ENCODE measurements at places on chromosomes 1 and 21.

DNA sequence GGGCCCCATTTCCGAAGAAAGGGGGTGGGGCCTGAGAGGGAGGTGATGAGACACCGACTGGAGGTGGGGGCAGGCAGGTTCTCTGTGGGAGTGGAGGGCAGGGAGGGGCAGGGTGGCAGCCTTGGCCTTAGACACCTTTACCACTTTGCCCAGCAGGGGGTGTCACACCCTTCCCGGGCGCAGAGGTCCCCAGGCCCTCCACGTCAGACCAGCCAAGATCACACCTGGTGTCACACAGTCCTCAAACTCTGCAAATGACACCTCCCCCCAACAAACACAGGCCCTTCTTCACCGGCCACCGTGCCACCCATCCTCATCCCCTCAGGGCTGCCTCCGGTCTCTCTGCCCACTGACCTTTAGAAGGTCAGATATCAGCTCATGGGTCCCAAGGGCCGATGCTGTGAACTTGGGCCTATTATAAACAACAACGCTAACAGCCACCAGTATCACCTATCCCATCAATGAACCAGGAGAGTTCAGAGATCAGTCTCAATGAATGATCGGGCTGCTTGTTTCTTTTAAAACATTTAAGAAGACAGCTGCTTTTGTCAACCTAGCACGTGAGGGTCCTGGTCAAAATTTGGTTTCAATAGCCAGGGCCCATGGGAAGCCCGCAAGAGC, 103.9 kb downstream of the CASZ1 start:
- DNase-seq = peak; percentile 87

DNA sequence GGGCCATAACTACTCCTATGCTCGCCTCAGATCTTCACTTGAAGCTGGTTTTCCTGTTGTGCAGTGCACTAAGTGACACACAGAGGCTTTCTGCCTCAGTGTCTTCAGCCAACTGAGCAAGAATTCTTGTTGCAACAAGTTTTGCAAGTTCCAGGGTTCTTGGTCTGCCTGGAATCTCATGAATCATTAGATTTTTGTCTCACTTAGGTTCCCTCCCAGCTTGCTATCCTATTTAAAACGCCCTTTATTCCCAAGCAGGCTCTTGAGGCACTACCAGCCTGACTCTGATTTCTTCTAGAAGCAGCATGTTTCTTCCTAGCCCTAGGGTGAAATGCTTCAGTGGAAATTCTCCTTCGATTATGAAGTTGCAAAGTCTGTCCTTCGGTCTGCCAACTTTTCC, 158.8 kb downstream of the C1orf21 start:
- DNase-seq = no peak

GRCh38 chr1:61496501-61496900, 228.4 kb downstream of the TM2D1 start:
- no peak for DNase-seq

GRCh38 chr1:198007687-198008607, 90.8 kb downstream of the LHX9 start:
- no peak for DNase-seq

DNA sequence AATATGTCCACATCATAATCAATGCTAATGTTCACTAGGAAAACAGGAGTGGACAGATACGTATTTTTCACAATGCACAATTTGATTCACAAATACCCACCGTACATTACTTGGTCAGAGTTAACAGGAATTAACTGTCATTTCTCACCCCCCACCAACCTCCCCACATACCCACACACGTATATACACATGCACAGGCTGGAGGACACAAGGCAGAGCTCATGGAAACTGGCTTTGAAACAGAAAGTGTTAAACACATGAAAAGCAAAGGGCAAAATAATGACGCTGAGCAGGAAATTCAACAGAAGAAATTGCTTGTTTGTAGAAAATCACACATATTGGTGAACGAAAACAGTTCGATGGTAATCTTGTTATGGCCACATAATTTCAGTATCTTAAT, 188.4 kb upstream of the DMRTA2 start:
- no peak for DNase-seq

- DNase-seq = no peak
Measured at GRCh38 chr1:98989556-98989907, 15.1 kb downstream of the PLPPR5 start.

DNA sequence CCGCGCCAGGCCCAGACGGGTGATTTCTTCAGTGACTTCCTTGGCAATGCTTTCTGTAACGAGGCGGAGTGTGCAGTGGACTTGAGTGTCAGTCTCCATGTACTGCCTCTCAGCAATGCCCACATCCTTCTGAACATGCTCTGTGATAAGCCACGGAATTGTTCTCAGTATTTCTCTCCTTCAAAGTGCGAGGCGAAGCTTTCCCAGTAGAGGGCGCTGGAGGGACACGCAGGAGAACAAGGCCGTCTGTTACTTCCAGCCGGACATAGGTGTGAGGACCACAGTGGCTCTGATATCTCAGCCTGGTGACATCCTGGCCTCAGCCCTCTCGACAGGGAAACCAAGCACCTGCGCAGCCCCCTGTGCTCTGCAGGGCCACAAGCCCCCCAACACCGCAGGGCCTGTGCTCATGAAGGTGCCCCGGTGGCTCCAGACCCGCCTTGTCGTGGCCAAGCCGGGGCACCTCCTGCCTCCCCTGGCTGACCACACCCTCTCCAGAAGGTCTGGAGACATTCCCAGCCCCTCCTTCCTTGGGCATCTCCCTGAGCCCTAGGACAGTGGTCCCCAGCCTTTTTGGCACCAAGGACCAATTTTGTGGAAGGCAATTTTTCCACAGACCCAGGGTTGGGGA, 46.1 kb upstream of the BACE2 start:
- DNase-seq = peak; percentile 83

DNA sequence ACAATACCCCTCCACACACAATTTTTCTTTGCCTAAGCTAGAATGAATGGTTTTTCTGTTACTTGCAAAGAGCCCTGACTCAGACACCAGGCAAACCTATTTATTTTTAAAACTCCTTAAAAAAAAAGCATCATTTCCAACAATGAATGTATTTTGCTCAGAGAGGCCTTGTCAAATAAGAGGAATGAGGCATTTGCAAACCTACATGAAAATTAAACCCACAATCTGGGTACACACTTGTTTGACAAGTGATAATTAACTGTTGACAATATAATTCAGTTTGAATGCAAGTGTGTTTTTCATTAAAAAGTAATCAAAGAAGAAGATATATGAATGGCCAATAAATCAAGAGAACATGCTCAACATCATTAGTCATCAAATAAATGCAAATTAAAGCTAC, 339.5 kb downstream of the PTPRU start:
- no peak for DNase-seq

- DNase-seq = no peak
Measured at GRCh38 chr1:219990782-219991510, 55.4 kb downstream of the EPRS1 start.

DNA sequence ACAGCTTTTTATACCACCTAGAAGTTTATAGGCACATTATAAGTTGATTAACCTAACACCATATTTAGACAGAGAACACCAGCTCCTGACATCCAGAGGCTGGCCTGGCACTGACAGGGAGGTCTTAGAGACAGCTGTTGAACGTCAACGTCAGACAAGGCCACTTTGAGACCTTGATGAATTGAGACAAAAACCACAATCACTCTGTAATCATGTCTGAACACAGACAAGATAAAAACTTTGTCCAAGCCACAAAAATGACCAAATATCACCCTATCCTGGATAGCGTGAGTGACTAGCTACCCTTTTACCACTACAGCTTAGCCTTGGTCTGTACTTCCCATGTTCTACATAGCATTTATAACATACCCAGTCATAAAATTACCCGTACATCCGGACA, 403.6 kb upstream of the CHRM3 start:
- DNase-seq = no peak

DNA sequence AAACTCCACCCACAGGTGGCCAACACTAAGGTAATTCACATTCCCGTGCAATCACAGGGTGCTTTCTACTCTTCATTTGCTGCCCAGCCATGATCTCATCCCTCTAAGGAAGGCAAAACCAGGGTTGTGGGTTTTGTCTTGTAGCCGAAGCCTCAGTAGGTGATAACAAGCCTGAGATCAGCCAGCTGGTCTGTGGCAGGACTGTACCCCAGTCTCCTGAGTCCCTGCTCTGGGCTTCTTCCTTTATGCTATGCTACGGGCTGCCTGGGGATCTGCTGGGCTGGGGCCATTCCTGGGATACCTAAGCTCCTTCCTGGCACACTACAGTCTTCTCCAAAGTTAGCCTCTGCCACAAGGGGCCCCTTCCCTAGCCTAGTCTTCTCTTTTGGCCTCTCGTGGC, 9.8 kb downstream of the PPFIA4 start:
- no peak for DNase-seq

GRCh38 chr1:114771992-114772391, 8.5 kb downstream of the SIKE1 start:
- DNase-seq = no peak

- DNase-seq = no peak
Measured at GRCh38 chr1:85661767-85662166, 46.5 kb downstream of the ZNHIT6 start.

DNA sequence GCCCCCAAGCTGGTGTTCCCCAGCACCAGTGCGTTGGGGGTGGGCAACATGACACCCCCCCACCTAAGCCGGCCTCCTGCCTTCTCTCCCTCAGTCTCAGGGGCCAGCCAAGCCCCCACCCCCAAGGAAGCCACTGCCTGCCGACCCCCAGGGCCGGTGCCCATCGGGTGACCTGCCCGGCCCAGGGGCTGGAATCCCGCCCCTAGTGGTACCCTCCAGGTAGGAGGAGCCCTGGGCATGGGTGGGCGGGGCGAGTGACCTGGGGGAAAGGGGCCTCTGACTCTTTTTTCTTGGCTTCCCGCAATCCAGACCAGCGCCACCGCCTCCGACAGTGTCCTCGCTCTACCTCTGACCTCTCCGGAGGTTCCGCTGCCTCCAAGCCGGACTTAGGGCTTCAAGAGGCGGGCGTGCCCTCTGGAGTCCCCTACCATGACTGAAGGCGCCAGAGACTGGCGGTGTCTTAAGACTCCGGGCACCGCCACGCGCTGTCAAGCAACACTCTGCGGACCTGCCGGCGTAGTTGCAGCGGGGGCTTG, 1.3 kb upstream of the EFNA4 start:
- no peak for DNase-seq

DNA sequence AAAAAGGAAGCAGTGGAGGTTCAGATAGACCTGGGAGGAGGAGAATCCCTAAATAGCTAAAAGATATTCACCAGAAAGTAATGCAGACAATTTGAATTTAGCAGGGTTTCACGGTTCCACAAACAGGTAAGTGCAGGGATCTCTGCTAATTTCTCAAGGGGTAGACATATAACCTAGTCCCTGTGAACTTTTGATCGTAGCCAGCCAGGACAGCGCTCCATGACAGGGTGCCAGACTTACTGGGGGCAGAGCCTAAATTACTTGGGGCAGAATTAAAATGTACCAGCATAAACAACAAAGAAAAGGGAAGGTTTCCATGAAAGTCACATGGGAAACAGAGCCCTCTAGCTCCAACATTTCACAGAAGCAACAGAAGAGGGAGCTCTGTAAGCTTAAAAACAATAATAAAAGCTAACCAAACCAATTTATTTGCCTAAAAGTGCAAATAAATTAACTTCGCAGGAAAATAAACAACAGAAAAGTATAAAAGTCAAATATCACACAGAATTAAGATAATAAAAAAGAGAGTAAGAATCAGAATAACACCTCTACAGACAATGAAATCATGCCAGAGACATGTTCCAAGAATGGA, 198.3 kb downstream of the DUSP10 start:
- no peak for DNase-seq

GRCh38 chr1:205612556-205612955, 19.3 kb downstream of the ELK4 start:
- DNase-seq = no peak

GRCh38 chr1:26384076-26384475, 11.5 kb upstream of the ZNF683 start:
- no peak for DNase-seq

- no peak for DNase-seq
Measured at GRCh38 chr21:31045841-31046240, 7.6 kb upstream of the KRTAP19-8 start.

- no peak for DNase-seq
Measured at GRCh38 chr1:40799351-40799867, 15.8 kb downstream of the KCNQ4 start.

DNA sequence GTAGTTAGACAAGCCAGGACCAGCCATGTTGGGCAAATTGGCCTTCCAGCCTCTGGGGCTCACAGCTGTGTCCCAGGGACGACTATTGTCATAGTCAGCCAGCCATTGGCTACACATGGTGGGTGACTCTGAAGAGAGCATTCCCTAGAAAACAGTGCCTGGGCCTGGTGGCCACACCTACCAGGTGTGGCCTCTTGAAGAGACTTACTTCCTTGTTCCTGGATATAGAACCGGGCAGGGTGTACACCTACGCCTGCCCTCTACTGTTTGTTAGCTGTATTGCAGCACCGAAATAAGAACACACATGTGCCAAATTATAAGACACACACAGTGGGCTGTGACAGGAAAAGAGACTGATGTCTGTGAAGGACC, 134.6 kb upstream of the ARHGEF16 start:
- DNase-seq = no peak

- DNase-seq = no peak
Measured at GRCh38 chr1:173562813-173563212, 40.1 kb downstream of the SLC9C2 start.

- no peak for DNase-seq
Measured at GRCh38 chr21:42043201-42043895, 27.8 kb upstream of the UMODL1 start.

- DNase-seq = no peak
Measured at GRCh38 chr1:208101661-208102431, 142.3 kb downstream of the PLXNA2 start.

- DNase-seq = no peak
Measured at GRCh38 chr21:43809346-43809799, 20.0 kb downstream of the RRP1 start.

- peak; percentile 77 for DNase-seq
Measured at GRCh38 chr1:226643177-226643576, 94.6 kb downstream of the STUM start.

DNA sequence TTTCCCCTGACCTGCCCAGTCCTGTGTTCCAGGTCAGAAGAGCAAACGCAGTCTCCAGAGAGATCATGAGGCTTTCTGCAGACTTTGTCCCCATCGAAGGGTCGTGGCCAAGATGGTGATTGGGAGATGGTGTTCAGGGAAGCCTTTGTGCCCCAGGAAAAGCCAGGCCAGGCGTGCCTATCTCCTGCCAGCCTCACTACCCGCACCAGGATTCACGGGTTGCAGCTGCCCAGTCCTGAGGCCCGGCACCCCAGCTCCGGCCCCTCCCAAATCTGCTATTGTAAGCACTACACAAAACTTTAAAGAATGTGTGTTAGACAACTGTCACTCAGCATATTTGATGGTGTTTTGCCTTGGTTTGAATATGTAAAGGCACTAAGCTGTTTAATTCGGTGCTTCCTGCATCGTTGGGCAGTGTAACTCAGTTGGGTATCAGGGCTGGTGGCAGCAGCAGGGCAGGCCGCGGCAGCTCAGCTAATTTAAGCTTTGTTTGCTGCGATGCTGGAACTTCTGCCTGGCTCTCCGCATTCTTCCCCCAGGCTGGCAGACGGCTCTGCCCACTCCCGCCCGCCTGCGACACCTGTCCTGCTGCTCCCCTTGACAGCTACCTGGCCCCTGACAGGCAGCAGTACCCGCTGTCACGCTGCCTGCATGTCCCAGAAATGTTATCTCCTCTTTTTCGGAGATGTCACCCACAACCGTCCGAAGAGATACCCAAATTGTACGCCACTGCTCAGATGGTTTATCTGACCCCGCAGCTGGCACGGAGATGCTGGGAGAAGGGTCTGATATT, 209.0 kb upstream of the VAMP3 start:
- DNase-seq = peak; percentile 55

GRCh38 chr1:41344708-41345159, 16.5 kb upstream of the FOXO6 start:
- peak; percentile 6 for DNase-seq

- no peak for DNase-seq
Measured at GRCh38 chr1:16927711-16928485, 6.2 kb downstream of the CROCC start.

GRCh38 chr1:44919400-44919799, 67.0 kb downstream of the EIF2B3 start:
- no peak for DNase-seq
